Stimulated activated CD4-positive, alpha-beta T cell treated with anti-CD3 and anti-CD28 coated beads, TNF-alpha, amount 100 ng/mL, for 1 hour (primary cell): ENCODE measurements at places on chromosomes 12 and 14.

DNA sequence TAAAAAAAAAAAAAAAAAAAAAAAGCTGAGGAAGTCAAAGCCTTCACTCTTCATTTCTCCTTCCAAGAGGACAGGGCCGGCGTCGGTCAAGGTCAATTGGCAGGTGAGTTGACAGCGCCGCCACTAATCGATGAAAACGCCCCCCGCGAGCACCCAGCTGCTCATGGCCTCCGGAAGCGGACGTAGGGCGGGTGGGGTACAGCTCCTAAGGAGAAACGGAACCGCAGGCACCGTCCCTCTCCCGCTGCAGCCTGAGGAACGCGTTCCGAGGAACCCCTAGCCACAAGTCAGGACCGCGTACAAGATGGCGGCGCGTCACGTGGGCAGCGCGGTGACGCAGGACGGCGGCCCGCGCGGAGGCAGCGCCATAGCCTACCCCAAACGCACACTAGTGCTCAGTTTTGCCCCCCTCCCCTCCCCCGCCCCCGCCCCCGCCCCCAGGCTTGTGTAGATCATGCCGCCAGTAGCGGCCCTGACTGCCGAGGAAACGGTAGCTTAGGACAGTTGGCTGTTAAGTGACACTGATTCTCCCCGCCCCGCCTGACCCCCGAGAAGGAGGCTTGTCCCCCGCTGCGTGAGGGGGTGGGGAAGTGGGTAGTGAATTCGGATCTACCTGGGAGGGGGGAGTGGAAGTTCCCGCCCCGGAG, at the start of gene ATF1:
TSS of gene ATF1 (plus strand) at position 463 of the 647 bp plus-strand sequence. CDS start 16,045 bp downstream, outside the sequence.
- peak; percentile 76 for DNase-seq

DNA sequence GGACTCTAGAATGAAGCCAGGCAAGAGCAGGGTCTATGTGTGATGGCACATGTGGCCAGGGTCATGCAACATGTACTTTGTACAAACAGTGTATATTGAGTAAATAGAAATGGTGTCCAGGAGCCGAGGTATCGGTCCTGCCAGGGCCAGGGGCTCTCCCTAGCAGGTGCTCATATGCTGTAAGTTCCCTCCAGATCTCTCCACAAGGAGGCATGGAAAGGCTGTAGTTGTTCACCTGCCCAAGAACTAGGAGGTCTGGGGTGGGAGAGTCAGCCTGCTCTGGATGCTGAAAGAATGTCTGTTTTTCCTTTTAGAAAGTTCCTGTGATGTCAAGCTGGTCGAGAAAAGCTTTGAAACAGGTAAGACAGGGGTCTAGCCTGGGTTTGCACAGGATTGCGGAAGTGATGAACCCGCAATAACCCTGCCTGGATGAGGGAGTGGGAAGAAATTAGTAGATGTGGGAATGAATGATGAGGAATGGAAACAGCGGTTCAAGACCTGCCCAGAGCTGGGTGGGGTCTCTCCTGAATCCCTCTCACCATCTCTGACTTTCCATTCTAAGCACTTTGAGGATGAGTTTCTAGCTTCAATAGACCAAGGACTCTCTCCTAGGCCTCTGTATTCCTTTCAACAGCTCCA, 39.6 kb downstream of the DAD1 start:
- no peak for DNase-seq

- no peak for DNase-seq
These were observed 60.3 kb upstream of the BCL2L14 start for GRCh38 chr12:12010277-12011039.

GRCh38 chr14:21069388-21070082, 569 bp upstream of the ARHGEF40 start:
- no peak for DNase-seq

- DNase-seq: peak; percentile 30
These were observed 56.0 kb downstream of the PLEKHG3 start for GRCh38 chr14:64760146-64760755.

DNA sequence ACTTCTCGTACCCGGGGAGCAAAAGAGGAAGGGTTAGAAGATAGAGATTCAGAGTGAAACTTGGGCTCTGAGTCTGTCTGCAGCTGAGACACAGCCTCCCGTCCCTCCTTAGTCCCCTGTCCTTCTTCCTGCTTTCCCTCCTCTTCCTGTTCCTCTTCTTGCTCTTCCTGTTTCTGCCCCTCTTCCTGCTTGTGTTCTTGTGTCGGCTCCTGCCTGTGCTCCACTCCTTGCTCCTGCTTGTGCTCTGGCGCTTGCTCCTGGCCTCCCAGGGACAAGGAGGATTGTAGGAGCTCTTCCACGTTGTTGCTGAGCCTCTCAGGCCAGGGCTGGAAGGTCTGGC, 3.0 kb downstream of the ACRBP start:
- DNase-seq: no peak

DNA sequence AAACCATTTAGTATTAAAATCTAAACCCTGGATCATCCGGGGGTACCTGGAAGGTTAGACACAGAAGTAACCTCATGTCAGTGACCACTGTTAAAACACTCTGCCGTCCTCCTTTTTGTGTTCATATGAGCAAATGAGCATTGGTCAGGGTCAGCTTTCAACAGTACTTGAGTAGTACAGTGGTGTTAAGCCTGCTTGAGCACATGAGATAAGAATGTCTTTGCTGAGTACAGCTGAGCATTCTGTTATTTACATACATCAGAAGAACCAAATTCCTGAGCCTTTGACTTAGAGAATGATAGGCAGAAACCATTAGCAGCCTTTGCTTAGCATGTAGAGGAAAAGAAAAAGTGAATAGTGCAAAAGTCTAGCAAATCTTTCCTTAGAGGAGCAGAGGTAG, 38.6 kb upstream of the LRTM2 start:
- no peak for DNase-seq

DNA sequence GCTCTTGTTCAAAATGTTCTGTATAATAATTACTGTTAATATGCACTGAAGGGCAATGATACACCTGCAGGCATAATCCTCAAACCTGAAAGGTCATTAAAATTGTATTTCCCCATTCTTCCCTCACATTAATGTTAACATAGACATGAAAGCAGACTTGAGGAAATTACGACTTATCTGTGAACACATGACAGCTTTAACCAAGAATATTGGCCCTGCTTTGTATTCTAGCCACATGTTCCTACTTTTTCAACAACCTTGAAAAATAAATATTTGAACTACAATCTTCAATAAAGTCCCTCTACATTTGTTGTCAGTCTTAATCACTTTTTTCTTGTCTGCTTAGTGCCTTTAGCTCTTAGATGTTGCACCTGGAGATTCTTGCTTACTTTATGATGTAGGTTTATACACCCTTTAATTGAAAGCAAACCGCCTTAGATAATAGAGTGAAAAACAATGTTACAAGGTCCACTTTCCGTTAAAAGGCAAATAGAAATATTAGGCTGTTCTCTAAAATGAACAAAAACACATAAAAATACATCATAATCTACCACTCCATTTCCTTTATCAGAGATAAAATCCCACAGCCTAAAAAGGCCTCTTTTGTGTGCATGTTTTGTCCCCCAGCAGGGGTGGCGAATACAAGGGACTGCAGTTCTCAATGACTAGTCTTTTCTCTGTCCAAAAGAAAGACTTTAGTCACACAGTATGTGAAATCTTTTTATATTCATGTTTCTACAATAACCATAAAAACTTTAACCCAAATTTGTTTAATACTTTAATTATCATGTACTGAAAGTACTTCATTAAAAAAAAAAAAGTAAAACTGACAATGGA, 55.9 kb downstream of the ZFC3H1 start:
- DNase-seq: no peak

GRCh38 chr12:121536899-121537813, 43.7 kb downstream of the KDM2B start:
- DNase-seq: no peak

DNA sequence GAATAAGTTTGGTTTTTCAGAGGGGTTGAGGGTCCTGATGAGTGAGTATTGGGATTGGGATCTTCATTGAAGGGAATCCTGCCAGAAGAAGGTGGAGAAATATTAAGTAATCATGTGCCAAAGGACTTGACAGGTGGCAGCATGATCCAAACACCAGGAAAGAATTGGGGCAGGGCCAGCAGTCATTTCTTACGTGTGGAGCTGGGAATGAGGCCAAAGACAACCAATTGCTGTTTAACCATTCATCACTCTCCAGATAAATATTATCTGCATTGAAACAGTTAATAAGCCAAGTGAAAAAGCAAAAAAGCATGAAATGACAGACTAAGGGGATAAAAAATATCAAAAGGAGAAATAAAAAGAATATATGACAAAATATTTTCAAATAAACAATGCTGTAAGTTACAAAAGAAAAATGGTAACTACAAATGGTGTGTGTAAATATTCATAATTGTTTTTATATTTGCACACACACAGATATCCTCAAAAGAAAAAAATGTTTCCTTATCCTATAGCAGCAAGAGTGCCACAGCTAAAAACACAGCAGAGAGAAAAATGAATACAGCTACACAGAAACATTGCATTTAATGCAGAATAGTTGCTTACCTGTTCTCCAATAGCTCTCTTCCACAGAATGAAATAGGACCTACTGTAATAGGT, 26.2 kb downstream of the C2CD5 start:
- DNase-seq: no peak

GRCh38 chr14:83170165-83170564, 1636.5 kb upstream of the SEL1L start:
- DNase-seq: no peak

DNA sequence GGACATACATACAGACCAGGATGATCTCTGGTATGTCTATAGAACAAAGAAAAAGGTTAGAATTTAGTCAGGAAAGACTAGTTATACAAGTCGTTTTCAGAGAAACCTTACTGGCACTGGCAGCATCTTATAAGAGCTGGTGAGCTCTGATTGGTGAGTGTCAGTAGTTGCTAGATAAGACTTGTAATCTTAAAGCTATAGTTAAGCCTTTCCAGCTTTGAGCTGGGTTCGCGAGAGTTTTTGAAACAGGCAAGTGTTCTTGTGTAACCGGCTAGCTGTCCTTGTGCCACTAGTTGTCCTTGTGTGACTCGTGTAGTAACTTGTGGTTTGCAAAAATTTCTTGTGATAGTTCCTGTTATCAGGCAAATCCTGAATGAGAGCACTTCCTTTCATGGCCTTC, 740.9 kb downstream of the GALC start:
- no peak for DNase-seq

DNA sequence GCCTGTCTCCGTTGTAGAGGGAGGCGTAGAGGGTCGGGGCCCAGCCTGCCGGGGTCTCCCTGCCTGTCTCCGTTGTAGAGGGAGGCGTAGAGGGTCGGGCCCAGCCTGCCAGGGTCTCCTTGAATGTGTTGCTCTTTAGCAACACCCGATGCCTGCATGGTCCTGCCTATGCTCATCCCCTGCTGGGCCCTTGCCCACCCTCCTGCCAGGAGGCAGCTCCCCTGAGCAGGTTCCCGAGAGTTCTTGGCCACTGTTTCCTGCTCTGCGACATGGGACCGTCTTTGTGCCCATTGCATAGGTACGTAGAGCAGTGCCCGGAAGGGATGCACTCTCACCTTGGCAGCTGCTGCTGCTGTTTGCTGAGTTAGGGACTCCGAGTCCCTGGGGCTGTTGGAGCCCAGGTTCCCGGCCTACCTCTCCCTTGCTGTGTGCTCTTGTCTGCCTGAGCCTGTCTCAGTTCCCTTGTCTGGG, 3.3 kb downstream of the KIF26A start:
- DNase-seq: no peak

GRCh38 chr12:109949089-109949488, 47.1 kb downstream of the GIT2 start:
- DNase-seq: no peak

- DNase-seq: no peak
These were observed 22.8 kb downstream of the TMEM63C start for GRCh38 chr14:77204459-77204771.

DNA sequence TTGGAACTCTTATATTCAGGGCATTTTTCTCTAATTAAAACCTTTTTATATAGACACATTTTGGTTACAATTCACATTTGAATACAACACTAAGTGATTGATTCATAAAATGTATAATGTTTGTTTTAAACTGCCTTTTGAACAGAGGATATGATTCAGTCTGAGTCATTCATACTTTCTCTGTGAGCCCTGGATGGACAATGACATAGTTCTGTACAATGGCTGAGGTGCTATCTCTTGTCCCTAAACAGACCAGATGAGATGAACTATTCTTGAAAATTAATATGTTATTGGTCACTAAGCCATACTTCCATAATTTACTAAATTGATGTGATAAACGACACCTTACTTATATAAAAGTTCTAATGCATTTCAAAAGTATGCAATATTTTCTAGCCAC, 199.7 kb upstream of the ATXN7L3B start:
- no peak for DNase-seq

DNA sequence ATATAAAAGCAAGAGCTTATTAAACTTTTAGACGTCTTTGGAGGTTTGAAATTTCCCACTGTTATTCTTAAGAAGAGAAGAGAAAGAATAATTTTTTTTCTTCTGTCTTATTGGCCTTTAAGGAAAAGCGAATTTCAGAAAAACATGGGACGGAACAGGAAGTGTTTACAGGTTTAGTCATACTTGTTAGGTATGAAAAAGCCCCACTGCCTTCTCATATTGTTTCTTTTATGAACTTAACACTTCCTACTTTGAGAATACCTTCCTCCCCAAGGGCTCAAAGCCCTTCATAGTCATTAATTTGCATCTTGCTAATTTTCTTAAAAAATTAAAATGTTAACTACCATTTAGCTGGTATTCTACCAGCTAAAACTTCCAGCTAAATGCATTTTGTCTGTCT, 82.0 kb downstream of the ETV6 start:
- DNase-seq: no peak

- no peak for DNase-seq
These were observed 37.9 kb downstream of the FRS2 start for GRCh38 chr12:69508091-69508490.

- DNase-seq: no peak
These were observed 71.1 kb downstream of the C2CD5 start for GRCh38 chr12:22473212-22473611.

DNA sequence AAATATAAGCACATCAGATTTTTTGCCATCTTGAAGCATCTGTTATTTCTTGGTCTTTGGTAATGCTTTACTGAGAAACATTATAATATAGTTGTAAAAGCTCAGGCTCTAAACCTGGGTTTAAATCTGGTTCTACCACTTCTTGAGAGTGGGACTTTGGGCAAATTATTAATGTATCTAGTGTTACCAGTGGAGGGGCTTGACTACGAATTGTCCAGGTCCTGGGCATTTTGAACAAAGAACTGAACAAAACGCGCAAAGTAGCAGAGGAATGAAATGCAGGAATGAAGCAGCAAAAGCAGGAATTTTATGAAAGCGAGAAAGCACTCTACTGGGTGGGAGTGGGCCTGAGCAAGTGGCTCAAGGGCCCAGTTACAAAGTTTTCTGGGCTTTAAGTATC, 50.8 kb downstream of the CAND1 start:
- no peak for DNase-seq

GRCh38 chr12:46201284-46201789, 67.5 kb downstream of the SLC38A1 start:
- no peak for DNase-seq

GRCh38 chr12:11832093-11832492, 182.6 kb downstream of the ETV6 start:
- no peak for DNase-seq
